ENCODE measurements at places on chromosomes 1 and 21.

GRCh38 chr21:26226724-26227123 is 56.2 kb upstream of the APP start:
- DNase-seq = no peak

- no peak for DNase-seq
Measured at GRCh38 chr1:59596956-59597355, 217.8 kb upstream of the HOOK1 start.

GRCh38 chr1:232873412-232873811 is 68.2 kb downstream of the MAP10 start:
- no peak for DNase-seq

DNA sequence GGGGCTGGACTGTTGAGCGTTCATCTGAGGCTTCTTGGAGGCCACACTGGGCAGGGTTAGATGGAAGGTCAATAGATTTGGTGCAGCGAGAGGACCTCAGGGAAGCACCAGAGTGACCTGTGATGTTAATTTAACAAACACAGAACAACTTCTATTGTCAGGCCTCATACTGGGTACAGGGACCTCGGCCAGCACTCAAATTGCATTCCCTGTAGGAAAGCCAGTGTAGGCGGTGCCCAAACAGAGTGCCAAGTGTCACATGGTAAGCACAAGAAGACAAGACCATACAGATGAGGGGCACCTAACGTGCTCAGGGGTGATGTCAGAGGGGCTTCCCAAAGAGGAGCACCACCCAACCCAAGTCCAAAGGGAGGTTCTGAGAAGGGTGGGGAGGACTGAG is 1.3 kb downstream of the TMEM269 start:
- DNase-seq = no peak

DNA sequence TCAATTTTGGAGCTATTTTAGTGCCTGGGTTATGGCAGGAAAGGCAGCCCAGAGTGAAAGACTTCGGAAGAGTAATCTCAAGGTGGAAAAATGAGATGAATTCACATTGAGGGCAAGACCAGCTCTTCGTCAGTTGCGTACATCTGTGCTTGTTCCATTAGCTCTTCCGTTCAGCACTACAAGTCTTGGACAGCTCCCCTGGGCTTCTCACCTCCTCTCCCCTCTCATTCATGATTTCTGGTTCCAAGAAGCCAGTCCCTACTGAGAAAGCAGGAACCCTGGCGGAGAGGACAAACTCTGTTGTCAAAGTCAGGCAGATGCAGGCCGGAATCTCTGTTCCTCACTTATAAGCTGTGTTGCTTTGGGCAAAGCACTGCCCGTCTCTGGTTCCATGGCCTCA is 76.5 kb downstream of the ACTL8 start:
- no peak for DNase-seq

DNA sequence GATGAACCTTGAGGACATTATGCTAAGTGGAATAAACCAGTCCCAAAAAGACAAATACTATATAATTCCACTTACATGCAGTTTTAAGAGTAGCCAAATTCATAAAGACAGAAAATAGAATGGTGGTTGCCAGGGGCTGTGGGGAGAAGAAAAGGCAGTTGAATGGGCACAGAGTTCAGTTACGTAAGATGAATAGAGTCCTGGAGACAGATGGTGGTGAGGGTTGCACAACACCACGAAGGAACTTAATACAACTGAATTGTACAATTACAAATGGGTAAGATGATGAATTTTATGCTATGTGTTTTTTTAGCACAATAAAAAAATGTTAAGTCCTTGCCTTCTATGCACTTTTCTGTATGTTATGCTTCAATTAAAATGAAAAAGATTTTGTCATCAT is 66.6 kb downstream of the CD34 start:
- peak; percentile 21 for DNase-seq

- DNase-seq = no peak
Measured at GRCh38 chr1:244113532-244114320, 62.6 kb downstream of the ZBTB18 start.

DNA sequence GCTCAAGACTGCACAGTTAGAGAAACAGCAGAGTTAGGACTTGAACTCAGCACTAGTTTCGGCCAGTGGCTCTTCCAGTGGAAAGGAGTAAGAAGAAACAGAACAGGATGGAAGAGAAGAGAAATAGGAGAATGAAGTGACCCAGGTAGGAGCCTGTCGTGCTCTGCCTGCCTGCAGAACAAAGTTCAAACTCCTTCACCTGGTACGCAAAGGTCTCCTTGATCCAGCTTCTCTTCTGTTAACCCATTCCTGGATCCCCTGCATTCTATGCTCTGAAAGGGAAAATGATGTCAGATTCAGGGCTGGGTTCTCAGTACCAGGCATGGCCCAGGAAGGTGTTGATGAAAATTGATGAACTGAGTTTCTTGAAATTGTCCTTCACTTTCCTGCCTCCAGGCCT is 3.9 kb downstream of the FAM229A start:
- DNase-seq = no peak

- no peak for DNase-seq
Measured at GRCh38 chr1:21935891-21936365, 1.2 kb downstream of the HSPG2 start.

DNA sequence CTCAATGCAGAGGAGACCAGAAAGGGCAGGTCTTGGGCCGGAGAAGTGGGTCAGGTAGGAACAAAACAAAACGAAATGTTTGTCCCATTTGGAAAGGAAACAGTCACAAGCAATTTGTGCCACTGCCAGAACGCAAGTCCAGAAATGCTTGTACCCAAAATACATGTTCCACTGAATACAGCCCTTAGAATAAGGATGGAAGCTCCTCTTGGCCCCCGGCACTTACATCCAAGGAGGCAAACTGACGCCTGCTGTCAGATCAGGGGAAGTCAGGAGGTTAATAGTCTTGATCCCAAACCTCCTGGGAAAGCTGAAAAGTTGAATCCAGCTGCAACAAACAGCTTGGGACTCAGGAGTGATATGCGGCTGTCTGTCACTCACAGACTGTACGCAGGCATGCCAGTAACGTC is 75.9 kb upstream of the GALNT2 start:
- DNase-seq = no peak

DNA sequence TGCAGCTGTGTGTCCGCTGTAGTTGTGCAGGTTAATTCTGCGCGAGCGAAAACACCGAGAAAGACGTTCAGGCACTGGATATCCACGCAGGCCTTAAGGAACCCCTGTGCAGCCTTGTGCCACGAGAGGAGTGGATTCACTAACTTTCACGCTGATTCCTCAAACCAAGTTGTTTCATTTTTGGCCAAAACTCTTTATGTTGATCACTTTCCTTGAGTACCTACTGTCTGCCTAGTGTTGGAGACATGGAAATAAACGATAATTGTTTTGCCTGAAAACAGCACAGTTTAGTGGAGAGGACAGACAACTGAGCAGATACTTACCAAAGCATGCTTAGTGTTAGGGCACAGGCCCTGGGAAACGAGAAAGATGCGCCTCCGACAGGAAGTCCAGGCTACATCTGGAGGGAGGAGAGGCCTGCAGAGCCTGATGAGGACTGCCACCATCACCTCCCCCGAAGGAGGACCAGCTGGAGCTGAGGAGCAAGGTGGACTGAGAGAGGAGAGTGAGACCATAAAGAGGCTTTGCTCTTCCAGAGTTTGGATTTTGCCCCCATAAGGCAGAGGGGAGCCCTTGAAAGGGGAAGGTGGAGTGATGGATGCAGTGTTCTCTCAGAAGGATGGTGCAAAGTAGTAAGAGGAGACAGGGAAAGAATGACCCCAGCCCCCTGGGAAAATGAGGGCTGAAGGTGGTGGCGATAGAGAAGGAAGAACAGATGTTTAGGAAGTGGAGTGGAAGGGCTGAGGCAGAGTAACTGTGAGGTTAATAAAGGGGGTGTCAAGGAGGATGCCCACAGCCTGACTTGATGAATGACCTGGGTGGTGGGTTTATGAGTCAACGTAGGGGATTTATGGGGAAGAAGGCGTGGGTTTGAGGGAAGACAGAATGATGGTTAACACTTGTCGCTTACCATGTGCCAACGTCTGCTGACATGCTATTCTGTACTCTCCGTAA is 956 bp upstream of the SCAF4 start:
- no peak for DNase-seq

DNA sequence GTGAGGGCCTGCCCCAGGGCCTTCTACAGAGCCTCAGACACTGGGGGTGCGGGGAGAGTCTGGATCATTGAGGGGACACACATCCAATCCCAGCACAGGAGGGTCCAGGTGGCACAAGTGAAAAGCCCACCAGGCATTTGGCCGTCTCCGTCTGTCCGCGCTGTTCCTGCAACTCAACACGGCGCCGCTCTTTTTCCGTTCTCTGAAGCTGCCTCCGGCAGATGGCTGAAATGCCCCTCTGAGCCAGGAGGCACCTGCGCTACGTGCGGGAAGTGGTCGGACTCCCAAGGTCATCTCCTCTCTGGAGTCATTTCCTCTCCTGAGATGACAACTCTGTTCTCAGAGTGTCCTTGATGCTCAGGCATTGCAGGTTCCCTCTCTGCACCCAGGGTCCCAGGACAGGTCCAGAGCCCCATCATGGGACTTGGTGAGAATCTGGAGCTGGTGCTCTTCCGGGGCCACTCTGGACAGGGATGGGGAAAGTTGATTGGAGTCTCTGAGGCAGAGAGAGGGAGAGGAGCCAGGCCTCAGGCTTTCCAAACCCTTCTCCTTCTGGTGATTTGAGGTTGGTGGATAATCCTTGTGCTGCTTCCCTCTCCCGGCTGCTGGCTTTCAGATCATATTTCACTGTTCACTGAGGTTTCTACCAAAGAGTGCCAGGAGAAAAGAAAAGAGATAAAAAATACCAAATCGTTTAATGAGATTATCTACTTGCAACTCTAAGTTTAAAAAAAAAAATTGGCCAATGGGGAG is 14.0 kb upstream of the MIXL1 start:
- DNase-seq = no peak

- DNase-seq = no peak
Measured at GRCh38 chr1:4944072-4944471, 289.7 kb downstream of the AJAP1 start.

DNA sequence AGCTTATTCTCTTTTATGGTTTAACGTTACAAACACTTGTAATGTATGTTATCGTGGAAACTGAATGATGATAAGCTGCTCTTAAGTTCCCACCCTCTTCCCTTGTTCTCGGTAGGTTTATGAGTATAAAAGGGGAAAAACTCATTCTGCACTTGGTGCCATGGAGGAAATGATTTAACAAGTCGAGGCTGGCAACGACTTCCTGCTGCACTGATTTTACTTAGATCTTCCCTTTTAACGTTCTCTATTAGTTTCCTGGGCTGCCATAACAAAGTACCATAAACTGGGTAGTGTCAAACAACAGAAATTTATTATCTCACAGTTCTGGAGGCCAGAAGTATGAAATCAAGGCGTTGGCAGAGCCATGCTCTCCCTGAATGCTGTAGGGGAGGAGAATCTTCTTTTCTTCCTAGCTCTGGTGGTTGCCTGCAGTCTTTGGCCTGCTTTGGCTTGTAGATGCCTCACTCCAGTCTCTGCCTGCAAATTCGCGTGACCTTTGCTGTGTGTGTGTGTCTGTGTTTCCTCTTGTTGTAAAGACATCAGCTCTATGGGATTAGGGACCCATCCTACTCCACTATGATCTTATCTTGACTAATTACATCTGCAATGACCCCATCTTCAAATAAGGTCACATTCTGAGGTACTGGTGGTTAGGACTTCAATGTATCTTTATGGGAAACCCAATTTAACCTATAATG is 26.3 kb downstream of the HUNK start:
- no peak for DNase-seq
